ENCODE measurements at places on chromosomes 6 and 20. TPM values are rescaled to one million over a fixed set of nuclear protein-coding genes. Genes with fewer than 3 reads are reported as not detected.

TMEM151B gene
- total RNA-seq, result not detected

DNA sequence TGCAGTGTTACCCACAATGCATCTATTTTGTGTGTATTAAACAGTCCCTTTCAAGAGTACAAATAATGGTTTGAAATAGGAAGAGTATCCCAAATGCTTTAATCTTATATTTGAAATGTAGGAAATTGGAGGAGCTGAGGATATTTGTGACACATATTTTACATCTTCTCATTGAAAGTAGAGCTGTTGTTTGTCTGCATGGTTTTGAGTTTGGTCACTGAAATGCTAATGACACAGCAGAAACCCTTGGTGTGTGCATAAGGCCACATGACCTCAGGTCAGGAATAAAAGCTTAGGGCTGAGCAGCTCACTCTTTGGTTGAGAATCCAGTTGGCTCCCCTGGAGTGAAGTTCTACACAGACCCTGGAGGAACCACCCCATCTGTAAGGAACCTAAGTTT is 49.8 kb downstream of the TPD52L1 start:
- no peak overlapping the region for H3K4me3 ChIP-seq
- H3K36me3 ChIP-seq, result no peaks in the 10 kb centered on the region
- H3K27me3 ChIP-seq, result no peaks in the 10 kb centered on the region

- no peak overlapping the region for H3K4me3 ChIP-seq
- H3K36me3 ChIP-seq, result no peaks in the 10 kb centered on the region
- no peak for DNase-seq
- H3K27me3 ChIP-seq, result no peaks in the 10 kb centered on the region
Observed at GRCh38 chr6:18306977-18307376, 42.6 kb upstream of the DEK start.

KIF6 gene
- total RNA-seq, result 0.17 TPM

GRCh38 chr6:116631379-116631990 is 15.2 kb downstream of the RSPH4A start:
- H3K27ac ChIP-seq, result no peak overlapping the region
- H3K4me3 ChIP-seq, result no peak overlapping the region
- DNase-seq, result no peak
- no peaks in the 10 kb centered on the region for H3K4me1 ChIP-seq
- peaks cover 4% of the 10 kb centered on the region for H3K36me3 ChIP-seq

FOXS1 gene
- 0.51 TPM for total RNA-seq

- H3K4me3 ChIP-seq, result no peak overlapping the region
- no peak for DNase-seq
- no peaks in the 10 kb centered on the region for H3K36me3 ChIP-seq
- H3K27ac ChIP-seq, result no peak overlapping the region
- H3K4me1 ChIP-seq, result no peaks in the 10 kb centered on the region
Observed at GRCh38 chr6:163344411-163344810, 70.1 kb upstream of the QKI start.

DNA sequence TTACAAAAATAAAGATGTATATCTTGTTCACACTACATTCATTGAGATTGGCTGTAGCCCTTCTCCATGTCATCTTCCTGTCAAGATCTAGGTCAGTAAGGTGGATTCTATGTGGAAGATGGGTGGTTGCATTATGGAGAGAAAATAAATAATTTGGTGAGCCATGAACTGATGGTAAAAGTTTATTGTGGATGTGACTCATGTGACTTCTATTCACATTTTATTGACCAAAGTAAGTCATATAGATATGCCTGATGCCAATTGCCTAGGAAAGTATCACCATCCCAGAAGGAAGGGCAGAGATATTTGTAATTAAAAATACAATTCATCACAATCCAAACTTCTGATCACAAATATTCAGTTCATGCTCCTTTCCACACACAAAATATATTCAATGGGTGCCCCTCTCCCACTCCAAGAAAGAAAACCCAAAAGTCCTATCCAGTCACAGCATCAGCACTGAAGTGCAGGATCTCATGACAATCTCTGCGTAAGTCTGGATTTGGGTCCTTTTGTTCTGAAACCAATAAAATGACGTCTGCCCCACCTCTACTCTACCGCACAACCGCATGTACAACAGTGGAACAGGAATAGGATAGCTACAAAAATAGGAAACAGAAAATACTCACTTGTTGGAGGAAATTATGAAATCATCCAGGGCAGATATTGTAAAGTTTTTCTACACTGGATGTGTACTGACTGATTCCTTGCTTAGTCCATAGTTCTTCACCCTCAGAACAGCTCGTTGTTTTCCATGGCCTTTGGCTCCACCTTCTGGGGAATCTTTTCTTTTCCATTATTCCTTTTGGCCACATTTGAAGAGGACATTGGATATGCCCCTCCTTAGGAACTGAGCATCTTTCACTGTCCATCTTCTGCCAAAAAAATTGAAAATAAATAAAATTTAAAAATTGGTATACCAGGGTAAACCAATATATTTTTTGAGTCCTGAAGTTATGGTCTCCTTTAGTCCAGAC is 16.1 kb upstream of the SLC17A3 start:
- H3K27ac ChIP-seq, result no peak overlapping the region
- H3K4me3 ChIP-seq, result no peak overlapping the region
- H3K4me1 ChIP-seq, result peaks cover 6% of the 10 kb centered on the region
- DNase-seq, result no peak
- H3K36me3 ChIP-seq, result no peaks in the 10 kb centered on the region
- no peaks in the 10 kb centered on the region for H3K27me3 ChIP-seq

DNA sequence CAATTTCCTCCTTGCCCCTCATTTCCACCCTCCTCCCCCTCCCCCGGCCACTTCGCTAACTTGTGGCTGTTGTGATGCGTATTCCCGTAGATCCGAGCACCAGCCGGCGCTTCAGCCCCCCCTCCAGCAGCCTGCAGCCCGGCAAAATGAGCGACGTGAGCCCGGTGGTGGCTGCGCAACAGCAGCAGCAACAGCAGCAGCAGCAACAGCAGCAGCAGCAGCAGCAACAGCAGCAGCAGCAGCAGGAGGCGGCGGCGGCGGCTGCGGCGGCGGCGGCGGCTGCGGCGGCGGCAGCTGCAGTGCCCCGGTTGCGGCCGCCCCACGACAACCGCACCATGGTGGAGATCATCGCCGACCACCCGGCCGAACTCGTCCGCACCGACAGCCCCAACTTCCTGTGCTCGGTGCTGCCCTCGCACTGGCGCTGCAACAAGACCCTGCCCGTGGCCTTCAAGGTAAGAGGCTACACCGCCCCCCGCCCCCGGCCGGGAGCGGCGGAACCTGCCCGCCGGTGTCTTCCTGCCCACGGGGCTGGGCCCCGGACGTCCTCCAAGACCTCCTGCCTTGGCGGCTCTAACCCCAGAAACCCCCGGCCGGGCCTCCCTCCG is 44.9 kb upstream of the SUPT3H start:
- no peaks in the 10 kb centered on the region for H3K36me3 ChIP-seq
- H3K4me1 ChIP-seq, result peaks cover 25% of the 10 kb centered on the region
- no peaks in the 10 kb centered on the region for H3K27me3 ChIP-seq
- peak overlapping the region; percentile 58 for H3K4me3 ChIP-seq
- no peak for DNase-seq
- H3K27ac ChIP-seq, result peak overlapping the region; percentile 12

DNA sequence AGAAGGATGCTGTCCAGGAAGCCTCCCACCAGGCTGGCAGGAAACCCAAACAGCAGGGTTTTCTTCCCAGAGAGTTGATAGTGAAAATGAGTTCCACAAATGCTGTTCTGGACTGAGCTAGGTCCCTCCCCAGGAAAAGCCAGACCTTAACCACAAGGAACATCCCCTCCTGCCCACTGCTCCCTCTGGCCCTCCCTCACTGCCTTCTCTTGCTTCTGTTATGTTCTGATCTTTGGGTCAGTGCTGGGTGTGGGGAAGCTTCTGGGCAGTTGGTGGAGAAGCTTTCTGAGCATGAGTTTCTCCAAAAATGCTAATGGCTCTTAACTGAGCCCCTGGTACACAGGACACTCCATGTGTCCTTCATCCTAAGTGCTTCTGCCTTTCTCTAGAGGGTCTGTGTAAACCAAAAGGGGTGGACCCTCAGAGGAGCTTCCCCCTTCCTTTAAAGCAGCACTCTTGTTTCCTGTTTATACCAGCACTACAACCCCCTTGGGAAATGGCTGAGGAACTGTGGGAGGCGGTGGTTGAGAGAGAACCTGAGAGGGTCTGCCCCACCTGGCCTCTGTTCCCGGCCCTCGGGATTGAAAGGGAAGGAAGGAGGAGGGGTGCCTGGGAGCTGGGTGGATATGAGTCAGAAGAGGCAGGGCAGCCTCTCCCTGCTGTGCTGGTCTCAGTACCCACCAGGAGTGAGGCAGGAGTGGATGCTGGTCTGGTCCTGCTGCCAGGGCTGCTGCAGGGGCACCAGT is 42.0 kb downstream of the CDS2 start:
- no peak overlapping the region for H3K4me3 ChIP-seq
- no peak for DNase-seq
- H3K4me1 ChIP-seq, result peaks cover 47% of the 10 kb centered on the region
- H3K27me3 ChIP-seq, result no peaks in the 10 kb centered on the region
- peak overlapping the region; percentile 9 for H3K27ac ChIP-seq

POM121L2 gene
- not detected for total RNA-seq

DNA sequence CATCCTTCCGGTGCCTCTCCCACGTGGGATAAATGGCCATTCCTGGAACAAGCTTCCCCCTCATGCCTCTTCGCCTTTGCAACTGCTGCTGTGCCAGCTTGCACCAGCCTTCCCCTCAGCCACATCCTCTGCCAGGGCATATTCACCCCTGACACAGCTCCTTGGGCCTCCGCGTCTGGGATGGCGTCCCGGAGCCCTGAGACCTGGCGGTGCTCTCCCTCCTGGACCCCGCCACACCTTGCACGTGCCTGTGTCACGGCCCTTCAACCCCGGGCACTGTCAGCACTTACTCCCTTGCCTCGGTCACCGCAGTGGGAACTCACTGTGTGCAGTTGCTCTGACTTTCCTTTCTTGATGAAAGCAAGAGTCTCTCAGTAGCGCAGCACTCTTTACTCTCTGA is 13.2 kb downstream of the BPHL start:
- H3K4me3 ChIP-seq, result no peak overlapping the region
- H3K27ac ChIP-seq, result no peak overlapping the region
- no peak for DNase-seq
- H3K4me1 ChIP-seq, result peaks cover 15% of the 10 kb centered on the region
- H3K36me3 ChIP-seq, result peaks cover 30% of the 10 kb centered on the region
- H3K27me3 ChIP-seq, result no peaks in the 10 kb centered on the region

DNA sequence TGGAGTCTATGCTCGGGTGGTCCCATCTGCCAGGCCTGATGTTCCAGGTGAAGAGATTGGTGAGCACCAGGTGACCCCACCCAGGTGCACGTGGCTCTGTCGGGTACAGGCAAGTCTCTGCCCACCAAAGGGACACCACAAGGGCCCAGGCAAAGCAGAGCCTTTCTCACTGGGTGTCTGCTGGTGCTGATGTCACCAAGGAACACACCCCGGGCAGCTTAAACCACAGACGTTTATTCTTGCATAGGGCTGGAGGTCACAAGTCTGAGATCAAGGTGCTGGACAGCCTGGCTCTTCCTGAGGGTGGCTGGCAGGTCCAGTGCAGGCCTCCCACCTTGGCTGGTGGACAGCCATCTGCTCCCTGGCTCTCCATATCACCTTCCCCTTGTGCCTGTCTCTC is 100.7 kb upstream of the CD93 start:
- no peak overlapping the region for H3K4me3 ChIP-seq
- no peak for DNase-seq

MOXD1 gene
- 0.23 TPM for total RNA-seq

DNA sequence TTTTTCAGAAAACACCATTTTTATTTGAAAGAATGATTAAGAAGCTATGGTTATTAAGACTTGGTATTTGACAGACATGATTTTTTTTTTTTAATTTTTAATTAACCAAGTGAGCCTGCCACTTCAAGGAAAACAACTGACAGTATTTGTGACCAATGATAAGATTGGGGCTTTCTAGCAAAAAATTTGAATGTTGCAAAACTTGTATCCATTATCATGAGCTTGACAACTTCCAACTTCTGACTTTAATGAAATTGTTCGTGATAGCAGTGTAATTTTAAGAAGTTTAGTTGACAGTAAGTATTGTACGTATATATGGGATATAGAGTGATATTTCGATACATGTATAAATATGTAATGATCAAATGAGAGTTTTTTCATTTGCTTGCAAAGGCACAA is 21.6 kb upstream of the POM121L2 start:
- no peaks in the 10 kb centered on the region for H3K4me1 ChIP-seq
- H3K36me3 ChIP-seq, result no peaks in the 10 kb centered on the region
- no peak overlapping the region for H3K27ac ChIP-seq

INSM1 gene
- not detected for total RNA-seq

TP53TG5 gene
- total RNA-seq, result not detected

SLC4A11 gene
- total RNA-seq, result under 0.01 TPM

SCRT2 gene
- total RNA-seq, result not detected

DNA sequence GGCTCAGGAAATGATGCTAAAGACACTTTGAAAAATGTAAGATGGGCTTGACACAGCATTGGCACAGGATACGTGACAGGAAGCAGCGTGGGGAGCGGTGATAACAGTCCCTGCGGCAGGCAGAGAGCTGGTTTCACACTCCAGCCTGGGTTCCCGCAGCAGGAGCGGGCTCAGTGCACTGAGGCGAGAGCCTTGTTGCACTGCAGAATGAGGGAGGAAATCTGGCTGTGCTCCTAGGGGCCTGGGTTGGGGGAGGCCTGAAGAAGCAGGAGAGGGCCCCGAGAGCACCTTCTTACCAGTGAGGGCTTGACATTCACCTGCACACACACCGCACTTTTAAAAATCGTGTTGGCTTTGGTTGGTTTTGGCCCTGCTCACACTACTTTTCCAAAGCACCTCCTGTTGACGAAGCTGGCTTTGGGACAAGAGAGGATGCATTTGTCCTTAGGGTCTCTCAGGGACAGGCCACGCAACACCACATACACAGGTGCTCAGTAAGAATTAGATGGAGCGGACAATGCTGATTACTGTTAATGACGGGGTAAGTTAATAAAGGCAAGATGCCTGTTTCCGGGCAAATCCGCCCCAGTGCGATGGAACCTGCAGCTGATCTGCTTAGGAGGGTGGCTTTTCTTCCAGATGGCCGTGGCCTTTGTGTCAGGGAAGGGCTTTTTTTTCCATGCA is 49.4 kb upstream of the ARMC2 start:
- no peak overlapping the region for H3K27ac ChIP-seq
- H3K4me3 ChIP-seq, result no peak overlapping the region
- DNase-seq, result no peak
- no peaks in the 10 kb centered on the region for H3K36me3 ChIP-seq

- H3K36me3 ChIP-seq, result no peaks in the 10 kb centered on the region
- no peaks in the 10 kb centered on the region for H3K27me3 ChIP-seq
- H3K4me3 ChIP-seq, result no peak overlapping the region
- no peaks in the 10 kb centered on the region for H3K4me1 ChIP-seq
Observed at GRCh38 chr20:62724692-62725595, 16.3 kb downstream of the NTSR1 start.

RSPH4A gene
- total RNA-seq, result 0.50 TPM

DNA sequence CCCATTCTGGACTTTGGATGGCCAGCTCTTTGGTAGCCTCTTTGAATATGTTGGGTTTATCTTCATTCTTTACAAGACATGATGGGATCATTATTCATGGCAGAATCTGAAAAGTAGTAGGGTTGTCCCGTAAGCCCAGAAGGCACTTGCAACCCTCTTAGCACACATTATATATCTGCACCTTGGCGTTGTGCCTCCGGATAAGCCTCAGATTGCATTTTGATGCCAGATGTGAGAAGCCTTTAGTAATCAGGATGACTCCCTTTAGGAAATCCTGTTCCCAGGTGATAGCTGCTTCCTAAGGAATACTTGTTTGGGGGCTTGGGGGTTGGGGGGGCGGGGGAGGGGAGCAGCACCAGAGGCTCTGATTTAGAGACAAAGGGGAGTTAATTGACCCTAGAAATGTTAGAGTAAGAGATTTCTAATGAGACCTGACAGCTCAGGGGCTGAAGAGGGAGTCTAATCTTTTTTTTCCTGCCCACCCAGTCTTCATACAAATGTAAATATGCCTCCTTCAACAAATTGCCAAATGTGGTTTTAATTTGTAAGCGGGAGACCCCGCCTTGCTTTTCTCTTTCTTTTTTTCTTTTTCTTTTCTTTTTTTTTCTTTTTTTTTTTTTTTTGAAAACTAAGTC is 55.1 kb downstream of the JAG1 start:
- H3K4me1 ChIP-seq, result no peaks in the 10 kb centered on the region
- no peak overlapping the region for H3K27ac ChIP-seq
- H3K4me3 ChIP-seq, result no peak overlapping the region

FHL5 gene
- 0.33 TPM for total RNA-seq

All from liver (tissue), 10 donors.